ENCODE measurements at places on chromosomes 13 and 19.

DNA sequence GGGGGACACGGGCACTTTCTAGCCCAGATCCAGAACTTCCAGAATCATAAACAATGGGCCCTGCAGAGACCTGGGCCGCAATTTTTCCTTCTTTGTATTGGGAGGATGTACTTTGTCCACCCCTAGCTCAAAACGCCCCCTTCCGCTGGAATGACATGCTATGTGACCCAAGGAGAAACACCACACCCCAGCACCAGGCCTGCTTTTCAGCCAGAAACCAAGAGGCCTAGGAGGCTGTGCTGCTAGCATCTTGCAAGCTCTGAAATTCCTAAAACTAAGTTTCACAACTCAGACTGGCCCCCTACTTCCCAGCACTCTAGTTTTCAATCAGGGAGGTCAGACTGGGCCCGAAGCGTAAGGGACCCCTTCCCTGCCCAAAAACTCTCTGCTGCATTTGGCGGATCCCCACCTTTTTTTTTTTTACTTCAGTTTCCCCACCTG lies 538 bp downstream of the LSM4 start:
- no peaks in the 10 kb centered on the region for H3K27me3 ChIP-seq
- no peaks in the 10 kb centered on the region for H3K36me3 ChIP-seq
- H3K4me1 ChIP-seq, result peaks cover 21% of the 10 kb centered on the region
- peak; percentile 36 for DNase-seq
- H3K4me3 ChIP-seq, result peak overlapping the region; percentile 77
- peak overlapping the region; percentile 37 for H3K27ac ChIP-seq

DNA sequence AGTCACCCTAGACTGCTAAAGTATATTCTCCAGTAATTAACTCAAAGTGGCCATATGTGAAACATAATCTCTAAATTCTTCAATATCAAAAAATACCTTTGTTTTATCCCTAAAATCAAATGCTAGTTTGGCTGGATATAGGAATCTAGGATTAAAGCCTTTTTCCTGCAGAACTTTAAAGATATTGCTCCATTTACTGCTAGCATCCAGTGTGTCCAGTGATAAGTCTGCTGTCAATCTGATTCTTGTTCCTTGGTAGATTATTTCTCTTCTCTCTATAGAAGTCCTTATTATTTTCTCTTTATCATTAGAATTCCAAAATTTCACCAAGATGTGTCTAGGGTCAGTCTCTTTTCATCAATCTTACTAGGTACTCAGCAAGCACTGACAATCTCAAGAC lies 384.6 kb downstream of the FGF14 start:
- no peaks in the 10 kb centered on the region for H3K4me1 ChIP-seq
- no peaks in the 10 kb centered on the region for H3K36me3 ChIP-seq

- H3K4me3 ChIP-seq, result no peak overlapping the region
- no peak for DNase-seq
- H3K27ac ChIP-seq, result no peak overlapping the region
- no peaks in the 10 kb centered on the region for H3K27me3 ChIP-seq
- no peaks in the 10 kb centered on the region for H3K4me1 ChIP-seq
These were observed 1169.0 kb downstream of the DIAPH3 start for GRCh38 chr13:58994777-58995176.

DNA sequence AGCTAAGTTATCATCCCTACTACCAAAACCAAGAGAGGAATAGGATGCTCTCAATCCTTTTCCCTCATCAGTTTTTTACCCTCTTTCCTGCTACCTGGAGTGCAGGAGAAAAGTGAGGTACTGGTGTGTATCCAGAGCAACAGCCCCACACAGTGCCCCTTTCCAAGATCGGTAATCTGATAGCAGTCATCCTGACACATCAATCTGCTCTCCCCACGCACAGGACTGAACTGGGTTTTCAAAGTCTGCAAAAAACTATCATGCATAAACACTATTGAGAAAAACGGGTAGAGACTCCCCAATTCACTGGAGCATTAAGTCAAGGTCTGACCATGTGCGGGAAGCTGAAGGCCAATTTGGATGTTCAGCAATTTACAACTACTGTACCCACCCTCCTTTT lies 284.8 kb downstream of the RBM26 start:
- no peak for DNase-seq
- H3K36me3 ChIP-seq, result no peaks in the 10 kb centered on the region
- H3K27ac ChIP-seq, result no peak overlapping the region
- H3K4me3 ChIP-seq, result no peak overlapping the region

- H3K36me3 ChIP-seq, result peaks cover 57% of the 10 kb centered on the region
- H3K4me1 ChIP-seq, result no peaks in the 10 kb centered on the region
- no peak overlapping the region for H3K27ac ChIP-seq
- DNase-seq, result no peak
- no peak overlapping the region for H3K4me3 ChIP-seq
These were observed 25.0 kb downstream of the LAMP1 start for GRCh38 chr13:113322043-113322461.

- DNase-seq, result no peak
- H3K27me3 ChIP-seq, result no peaks in the 10 kb centered on the region
- H3K36me3 ChIP-seq, result no peaks in the 10 kb centered on the region
- no peaks in the 10 kb centered on the region for H3K4me1 ChIP-seq
These were observed 1414.6 kb upstream of the MIR17HG start for GRCh38 chr13:89932902-89933301.

GRCh38 chr19:52946322-52947310 lies 16.1 kb downstream of the ZNF816 start:
- peaks cover 17% of the 10 kb centered on the region for H3K36me3 ChIP-seq
- H3K27ac ChIP-seq, result no peak overlapping the region
- H3K27me3 ChIP-seq, result no peaks in the 10 kb centered on the region
- no peak overlapping the region for H3K4me3 ChIP-seq
- H3K4me1 ChIP-seq, result peaks cover 10% of the 10 kb centered on the region
- DNase-seq, result peak; percentile 69

- H3K27me3 ChIP-seq, result no peaks in the 10 kb centered on the region
- no peak for DNase-seq
- H3K27ac ChIP-seq, result no peak overlapping the region
- H3K36me3 ChIP-seq, result no peaks in the 10 kb centered on the region
- no peak overlapping the region for H3K4me3 ChIP-seq
These were observed 190.6 kb upstream of the NBEA start for GRCh38 chr13:34751492-34751891.

DNA sequence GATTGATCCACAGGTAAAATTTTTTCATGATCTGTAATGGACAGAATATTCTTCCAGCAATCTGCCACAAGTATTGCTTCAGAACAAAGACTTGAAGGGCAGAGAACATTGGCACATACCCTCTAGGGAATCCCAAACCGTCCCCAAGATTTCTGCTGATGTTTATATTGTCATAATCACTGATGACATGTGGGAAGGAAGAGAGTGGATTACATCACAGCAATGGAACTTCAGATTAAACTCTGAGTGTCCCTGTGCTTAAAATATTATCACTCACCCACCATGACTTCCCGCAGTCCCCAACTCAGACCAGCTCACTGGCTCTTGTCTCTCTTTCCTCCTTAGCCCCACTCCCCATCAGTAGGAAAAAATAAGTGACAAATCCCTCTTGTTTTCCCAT lies 8.5 kb upstream of the TPT1 start:
- no peak overlapping the region for H3K27ac ChIP-seq
- no peak for DNase-seq
- no peaks in the 10 kb centered on the region for H3K4me1 ChIP-seq
- no peaks in the 10 kb centered on the region for H3K27me3 ChIP-seq
- no peak overlapping the region for H3K4me3 ChIP-seq
- peaks cover 12% of the 10 kb centered on the region for H3K36me3 ChIP-seq

GRCh38 chr13:61136093-61136492 lies 279.6 kb downstream of the PCDH20 start:
- H3K4me3 ChIP-seq, result no peak overlapping the region
- no peaks in the 10 kb centered on the region for H3K36me3 ChIP-seq
- no peak overlapping the region for H3K27ac ChIP-seq
- no peaks in the 10 kb centered on the region for H3K4me1 ChIP-seq
- no peak for DNase-seq
- H3K27me3 ChIP-seq, result no peaks in the 10 kb centered on the region

DNA sequence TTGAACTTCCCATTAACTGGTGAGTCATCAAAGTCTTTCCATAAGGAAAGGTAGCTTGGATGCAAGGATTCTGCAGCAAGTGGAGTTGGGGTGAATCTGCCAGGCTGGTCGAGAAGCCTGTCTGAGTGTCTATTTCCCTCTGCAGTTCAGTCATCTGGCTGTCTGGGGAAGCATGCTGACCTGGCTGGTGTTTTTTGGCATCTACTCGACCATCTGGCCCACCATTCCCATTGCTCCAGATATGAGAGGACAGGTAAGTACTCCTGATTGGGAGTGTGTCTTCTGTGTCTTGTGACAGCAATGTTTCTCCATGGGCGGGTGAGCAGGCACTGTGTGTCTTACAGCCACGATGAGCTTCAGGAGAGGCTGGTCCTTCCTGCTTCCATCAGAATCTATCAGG lies 189.7 kb downstream of the SHISA2 start:
- no peak overlapping the region for H3K27ac ChIP-seq
- H3K4me1 ChIP-seq, result no peaks in the 10 kb centered on the region
- no peak for DNase-seq
- no peaks in the 10 kb centered on the region for H3K36me3 ChIP-seq

DNA sequence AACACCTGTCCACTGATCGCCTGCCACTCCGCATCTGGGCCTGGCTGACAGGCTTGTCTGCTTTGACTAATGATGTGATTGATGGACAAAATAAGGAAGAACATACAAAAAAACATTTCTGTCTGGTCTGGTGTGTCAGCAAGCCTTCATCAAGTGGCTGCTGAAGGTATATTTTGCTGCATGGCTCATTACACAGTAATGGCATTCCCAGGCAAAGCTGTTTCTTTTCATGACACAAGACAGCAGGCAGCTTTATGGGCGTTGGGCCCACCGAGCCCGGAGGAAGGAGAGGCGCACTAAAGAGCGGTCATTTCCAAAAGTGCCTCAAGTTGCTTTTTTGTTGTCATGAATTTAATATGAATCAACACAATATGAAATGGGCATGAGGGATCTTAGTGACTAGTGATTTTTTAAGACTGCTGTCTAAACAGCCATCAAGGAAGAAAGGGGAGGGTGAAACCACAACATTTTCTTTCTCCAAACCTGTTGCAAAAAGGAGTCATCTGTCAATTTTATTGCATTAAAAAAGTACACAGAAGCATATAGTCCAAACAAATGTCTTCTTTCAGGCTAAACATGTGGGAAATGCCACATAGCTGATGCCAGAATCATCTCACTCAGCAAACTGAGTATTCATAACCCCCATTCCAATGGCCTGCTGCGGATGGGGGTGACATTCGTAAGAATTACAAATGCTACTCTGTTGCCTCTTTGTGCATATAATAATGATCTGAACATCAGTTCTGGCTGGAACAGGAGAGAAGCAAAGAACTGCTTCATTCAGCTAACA lies 476.6 kb downstream of the ZNF536 start:
- no peaks in the 10 kb centered on the region for H3K36me3 ChIP-seq
- H3K4me1 ChIP-seq, result no peaks in the 10 kb centered on the region
- H3K27ac ChIP-seq, result no peak overlapping the region
- no peak overlapping the region for H3K4me3 ChIP-seq
- H3K27me3 ChIP-seq, result no peaks in the 10 kb centered on the region

DNA sequence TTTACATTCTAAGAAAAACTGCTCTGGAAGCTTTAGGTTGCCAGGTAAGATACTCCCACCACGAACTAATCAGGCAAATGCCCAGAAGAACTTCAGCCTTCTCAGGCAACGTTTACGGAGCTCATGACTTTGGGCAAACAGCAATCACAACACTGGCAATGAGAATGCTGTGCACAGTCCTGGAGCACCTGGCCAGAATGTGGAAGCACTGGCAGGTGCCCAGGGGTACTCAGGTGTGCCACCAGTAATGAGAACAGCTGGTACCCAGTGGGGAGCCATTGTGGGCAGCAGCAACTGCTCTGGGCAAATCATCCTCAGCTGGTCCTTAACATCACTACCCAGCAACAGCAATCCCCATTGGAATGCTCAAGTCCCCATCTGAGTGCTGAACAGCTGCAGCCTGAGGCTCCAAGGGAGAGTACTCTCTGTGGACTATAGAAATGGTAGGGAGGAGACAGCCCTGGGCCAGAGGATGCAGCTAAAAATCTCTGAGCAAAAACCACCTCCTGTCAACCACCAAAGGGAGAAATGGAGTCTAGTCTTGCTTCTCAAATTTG lies 210.0 kb downstream of the FOXO1 start:
- H3K27me3 ChIP-seq, result no peaks in the 10 kb centered on the region
- H3K27ac ChIP-seq, result no peak overlapping the region

- H3K27me3 ChIP-seq, result no peaks in the 10 kb centered on the region
- DNase-seq, result no peak
- no peak overlapping the region for H3K4me3 ChIP-seq
- no peaks in the 10 kb centered on the region for H3K36me3 ChIP-seq
- no peaks in the 10 kb centered on the region for H3K4me1 ChIP-seq
These were observed 647.2 kb downstream of the LIG4 start for GRCh38 chr13:107568181-107568580.

- H3K27ac ChIP-seq, result no peak overlapping the region
- H3K27me3 ChIP-seq, result no peaks in the 10 kb centered on the region
- no peaks in the 10 kb centered on the region for H3K4me1 ChIP-seq
- no peak overlapping the region for H3K4me3 ChIP-seq
- peaks cover 20% of the 10 kb centered on the region for H3K36me3 ChIP-seq
These were observed 41.3 kb upstream of the SLC7A9 start for GRCh38 chr19:32910874-32911273.

- H3K27ac ChIP-seq, result no peak overlapping the region
- H3K4me1 ChIP-seq, result no peaks in the 10 kb centered on the region
- H3K4me3 ChIP-seq, result no peak overlapping the region
- H3K27me3 ChIP-seq, result no peaks in the 10 kb centered on the region
- no peaks in the 10 kb centered on the region for H3K36me3 ChIP-seq
- no peak for DNase-seq
These were observed 48.2 kb upstream of the CALM3 start for GRCh38 chr19:46552891-46553290.

GRCh38 chr13:50412046-50412617 lies 396.9 kb downstream of the KCNRG start:
- no peak for DNase-seq
- peaks cover 26% of the 10 kb centered on the region for H3K4me1 ChIP-seq
- no peak overlapping the region for H3K4me3 ChIP-seq
- H3K27me3 ChIP-seq, result no peaks in the 10 kb centered on the region

GRCh38 chr19:58243351-58243750 lies 14.6 kb downstream of the ZNF544 start:
- no peak for DNase-seq
- no peak overlapping the region for H3K27ac ChIP-seq
- no peak overlapping the region for H3K4me3 ChIP-seq
- no peaks in the 10 kb centered on the region for H3K27me3 ChIP-seq
- H3K4me1 ChIP-seq, result no peaks in the 10 kb centered on the region
- H3K36me3 ChIP-seq, result peaks cover 68% of the 10 kb centered on the region

- no peak overlapping the region for H3K4me3 ChIP-seq
- DNase-seq, result peak; percentile 45
- no peak overlapping the region for H3K27ac ChIP-seq
- H3K36me3 ChIP-seq, result no peaks in the 10 kb centered on the region
These were observed 147.7 kb downstream of the DPF1 start for GRCh38 chr19:38076337-38076736.

Measured in thyroid gland (tissue), 4 donors.